ENCODE measurements at places on chromosomes 3 and 15.

GRCh38 chr3:175741951-175742350, 882.8 kb downstream of the NAALADL2 start:
- DNase-seq = no peak

GRCh38 chr3:148307443-148307843, 390.3 kb upstream of the AGTR1 start:
- no peak for DNase-seq

DNA sequence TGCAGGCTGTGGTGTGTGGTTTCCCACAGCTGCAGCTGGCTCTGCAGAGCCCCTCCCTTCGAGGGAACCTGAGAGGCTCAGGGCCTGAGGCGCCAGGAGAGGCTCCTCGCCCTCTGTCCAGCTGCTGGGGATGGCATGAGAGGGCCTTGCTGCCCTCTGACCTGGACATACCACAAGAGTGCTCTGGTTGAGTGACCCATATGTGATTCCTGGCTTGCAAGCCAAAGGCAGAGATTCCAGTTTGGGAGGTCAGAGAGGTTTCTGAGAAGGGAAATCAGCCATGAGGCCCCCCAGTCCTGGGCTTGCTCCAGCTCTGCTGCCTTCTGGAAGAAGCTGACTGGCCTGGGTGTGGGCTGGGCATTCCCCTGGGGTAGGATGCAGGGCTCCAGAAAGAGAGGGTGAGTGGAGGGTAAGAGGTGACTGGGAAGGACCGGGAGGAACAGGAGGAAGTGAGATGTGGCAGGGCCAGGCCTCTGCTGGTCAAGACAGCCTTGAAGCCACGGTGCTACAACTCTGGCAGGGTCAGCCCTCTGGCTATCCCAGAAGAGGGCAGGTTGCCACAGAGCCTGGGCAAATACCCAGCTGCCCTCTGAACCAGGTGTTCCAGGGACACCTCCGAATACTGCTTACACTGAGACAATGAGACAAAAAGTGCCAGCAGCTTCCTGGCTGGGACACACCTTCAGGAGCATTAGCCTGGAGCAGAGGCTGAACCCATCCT, 16.0 kb upstream of the SRP14 start:
- no peak for DNase-seq

- no peak for DNase-seq
Measured at GRCh38 chr3:25007974-25008658, 419.9 kb upstream of the RARB start.

DNA sequence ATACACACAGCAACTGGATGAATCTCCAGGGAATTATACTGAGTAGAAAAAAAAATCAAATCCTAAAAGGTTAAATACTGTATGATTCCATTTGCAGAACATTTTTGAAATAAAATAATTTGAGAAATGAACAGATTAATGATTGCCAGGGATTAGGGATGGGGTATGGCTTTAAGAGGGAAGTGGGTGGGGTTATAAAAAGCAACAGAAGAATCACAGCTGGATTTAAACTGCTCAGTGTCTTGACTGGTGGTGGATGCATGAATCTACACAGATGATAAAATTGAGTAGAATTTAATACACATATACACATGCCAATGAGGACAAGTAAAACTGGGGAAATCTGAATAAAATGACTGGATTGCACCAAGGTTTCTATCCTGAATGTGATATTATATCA, 79.7 kb upstream of the GOLGA8B start:
- no peak for DNase-seq

GRCh38 chr15:81083201-81083600, 50.9 kb upstream of the CFAP161 start:
- no peak for DNase-seq

GRCh38 chr15:57098896-57099295, 180.5 kb downstream of the TCF12 start:
- DNase-seq = no peak

DNA sequence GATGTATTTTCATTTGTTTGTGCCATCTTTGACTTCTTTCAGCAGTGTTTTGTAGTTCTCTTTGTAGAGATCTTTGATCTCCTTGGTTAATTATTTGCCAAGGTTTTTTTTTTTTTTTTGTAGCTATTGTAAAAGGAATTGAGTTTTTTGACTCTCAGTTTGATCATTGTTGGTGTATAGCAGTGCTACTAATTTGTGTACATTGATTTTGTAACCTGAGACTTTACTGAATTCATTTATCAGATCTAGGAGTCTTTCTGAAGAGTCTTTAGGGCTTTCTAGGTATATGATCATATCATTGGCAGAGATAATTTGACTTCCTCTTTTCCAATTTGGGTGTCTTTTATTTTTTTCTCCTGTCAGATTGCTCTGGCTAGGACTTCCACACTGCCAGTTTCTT, 42.2 kb upstream of the POMGNT2 start:
- no peak for DNase-seq

DNA sequence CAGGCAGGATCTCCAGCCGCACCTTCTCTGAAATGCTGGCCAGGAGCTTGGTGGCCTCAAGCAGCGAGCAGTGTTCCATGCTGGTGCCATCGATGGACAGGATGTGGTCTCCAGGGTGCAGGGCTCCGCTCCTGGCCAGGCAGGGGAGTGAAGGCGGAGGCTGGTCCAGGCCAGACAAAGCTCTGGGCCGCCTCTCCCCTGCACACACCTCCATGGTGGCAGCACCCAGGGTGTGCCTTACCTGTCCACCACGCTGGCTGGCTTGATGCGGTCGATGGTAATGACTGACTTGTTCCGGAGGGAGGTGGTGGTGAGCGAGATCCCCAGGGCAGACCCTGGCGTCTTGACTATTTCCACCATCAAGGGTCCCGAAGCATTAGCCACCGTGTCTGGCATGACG, 20.0 kb downstream of the GRIP2 start:
- no peak for DNase-seq

- peak; percentile 81 for DNase-seq
Measured at GRCh38 chr3:175512700-175513099, 653.6 kb downstream of the NAALADL2 start.

- DNase-seq = no peak
Measured at GRCh38 chr3:133944641-133945380, 49.1 kb upstream of the RAB6B start.

- DNase-seq = no peak
Measured at GRCh38 chr3:114377426-114377825, 83.6 kb downstream of the TIGIT start.
